MCF 10A (cell line): ENCODE measurements at places on chromosomes 7 and 10.

GRCh38 chr7:36312915-36313334 is 76.7 kb upstream of the ANLN start:
- peaks cover 11% of the 10 kb centered on the region for H3K4me1 ChIP-seq
- DNase-seq: no peak
- H3K27ac ChIP-seq: no peak overlapping the region
- H3K36me3 ChIP-seq: no peaks in the 10 kb centered on the region
- H3K27me3 ChIP-seq: no peaks in the 10 kb centered on the region
- no peak overlapping the region for H3K4me3 ChIP-seq

- H3K4me1 ChIP-seq: no peaks in the 10 kb centered on the region
- no peak overlapping the region for H3K27ac ChIP-seq
- no peaks in the 10 kb centered on the region for H3K27me3 ChIP-seq
- no peak for DNase-seq
- H3K4me3 ChIP-seq: no peak overlapping the region
- no peaks in the 10 kb centered on the region for H3K36me3 ChIP-seq
These were observed 116.8 kb upstream of the BMPER start for GRCh38 chr7:33788531-33788930.

DNA sequence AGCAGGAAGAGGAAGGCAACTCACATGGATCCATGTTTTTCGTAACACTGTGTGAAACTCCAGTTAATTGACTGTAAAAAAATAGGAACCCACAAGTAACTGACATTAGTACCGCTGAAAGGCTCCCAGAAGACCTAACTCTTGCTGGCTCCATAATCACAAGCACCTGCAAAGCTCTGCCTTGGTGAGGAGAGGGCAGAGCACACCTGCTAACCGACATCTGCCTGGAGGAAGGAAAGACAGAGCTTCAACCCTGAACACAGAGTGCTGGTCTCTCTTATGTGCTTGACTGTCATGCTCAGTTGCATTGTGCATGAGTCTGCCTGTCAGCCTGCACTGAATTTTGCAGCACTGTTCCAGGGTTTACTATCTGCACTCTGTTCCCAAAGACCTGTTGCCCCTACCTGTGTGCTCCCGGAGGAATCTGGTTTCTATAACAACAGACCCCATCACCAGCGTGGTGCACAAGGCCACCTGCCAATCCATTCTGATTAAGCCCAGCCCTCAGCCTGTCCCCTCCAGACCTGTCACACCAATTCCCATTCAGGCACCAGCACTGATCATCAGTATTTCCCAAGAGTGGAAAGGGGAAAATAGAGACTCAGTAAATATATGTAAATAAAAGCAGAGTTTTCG is 63.1 kb upstream of the ANKRD1 start:
- H3K27ac ChIP-seq: no peak overlapping the region
- no peaks in the 10 kb centered on the region for H3K36me3 ChIP-seq
- H3K4me1 ChIP-seq: no peaks in the 10 kb centered on the region

GRCh38 chr7:80372415-80372814 is 139.4 kb downstream of the GNAT3 start:
- H3K4me1 ChIP-seq: no peaks in the 10 kb centered on the region
- H3K27me3 ChIP-seq: no peaks in the 10 kb centered on the region
- no peaks in the 10 kb centered on the region for H3K36me3 ChIP-seq
- H3K27ac ChIP-seq: no peak overlapping the region
- no peak for DNase-seq

GRCh38 chr10:122854648-122855047 is 9.0 kb upstream of the CUZD1 start:
- peak; percentile 72 for DNase-seq
- peak overlapping the region; percentile 31 for H3K27ac ChIP-seq
- peaks cover 13% of the 10 kb centered on the region for H3K36me3 ChIP-seq
- H3K27me3 ChIP-seq: no peaks in the 10 kb centered on the region
